ENCODE measurements at places on chromosomes 13 and 19.

GRCh38 chr13:99977912-99978798 lies 3.4 kb upstream of the ZIC2 start:
- no peak for DNase-seq

GRCh38 chr19:38024992-38025908 lies 118.2 kb downstream of the SIPA1L3 start:
- DNase-seq, result no peak

GRCh38 chr13:91467236-91467635 lies 68.8 kb downstream of the GPC5 start:
- DNase-seq, result no peak

GRCh38 chr19:10961073-10961860 lies 437 bp downstream of the SMARCA4 start:
- DNase-seq, result no peak

DNA sequence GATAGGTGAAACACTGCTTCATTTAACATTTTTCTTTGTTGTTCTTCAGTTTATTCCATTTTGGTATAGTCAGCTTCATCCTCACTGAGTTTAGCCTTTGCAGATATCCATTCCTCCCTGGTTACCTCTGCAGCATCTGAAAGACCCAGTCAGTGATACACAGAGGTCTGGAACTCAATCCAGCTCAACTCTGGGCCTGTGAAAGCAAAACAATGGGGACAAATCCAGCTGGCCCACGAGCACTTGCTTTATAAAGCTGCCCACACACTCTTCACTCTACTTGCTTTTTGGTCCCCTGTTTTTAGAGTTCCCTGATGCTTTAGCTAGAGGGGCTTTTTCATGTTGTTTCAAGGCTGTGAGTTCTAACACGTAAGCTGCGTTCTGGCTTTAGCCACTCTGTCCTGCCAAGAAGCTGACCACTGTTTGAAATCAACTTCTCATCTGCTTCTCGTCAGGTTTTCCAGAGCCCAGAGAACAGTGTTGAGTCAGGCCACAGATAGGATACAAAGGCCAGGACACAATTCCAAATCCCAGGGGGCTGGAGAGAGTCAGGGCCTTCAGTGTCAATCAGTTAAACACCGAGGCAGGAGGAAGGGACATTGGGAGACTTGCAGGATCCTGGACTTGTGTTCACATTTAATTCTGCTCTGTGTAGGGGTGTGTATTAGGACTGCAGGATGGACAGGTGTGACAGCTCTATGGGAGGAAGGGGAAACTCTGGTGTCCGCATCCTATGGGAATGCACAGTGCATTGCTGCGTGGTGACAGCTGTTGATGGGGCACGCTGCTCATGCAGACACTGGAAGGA lies 83.5 kb upstream of the RNF113B start:
- no peak for DNase-seq

DNA sequence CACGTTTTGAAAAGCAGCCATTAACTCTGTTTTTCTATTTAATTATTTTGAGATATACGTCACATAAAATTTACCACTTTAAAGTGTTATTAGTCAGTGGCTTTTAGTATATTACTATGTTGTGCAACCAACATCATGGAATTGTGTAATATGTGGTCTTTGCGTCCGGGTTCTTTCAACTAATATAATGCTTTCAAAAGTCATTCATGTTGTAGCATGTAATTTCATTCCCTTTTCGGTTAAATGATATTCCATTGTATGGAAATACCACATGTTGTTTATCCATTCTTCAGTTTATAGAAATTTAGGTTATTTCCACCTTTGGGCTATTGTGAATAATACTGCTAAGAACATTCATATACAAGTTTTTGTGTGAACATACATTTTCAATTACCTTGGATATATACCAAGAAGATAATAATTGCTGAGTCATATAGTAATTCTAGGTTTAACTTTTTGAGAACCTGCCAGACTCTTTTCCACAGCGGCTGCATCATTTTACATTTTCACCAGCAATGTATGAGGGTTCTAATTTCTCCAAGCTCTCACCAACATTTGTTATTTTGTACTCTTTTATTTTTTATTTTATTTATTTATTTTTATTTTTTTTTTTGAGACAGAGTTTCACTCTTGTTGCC lies 28.1 kb upstream of the CLDN10 start:
- no peak for DNase-seq

DNA sequence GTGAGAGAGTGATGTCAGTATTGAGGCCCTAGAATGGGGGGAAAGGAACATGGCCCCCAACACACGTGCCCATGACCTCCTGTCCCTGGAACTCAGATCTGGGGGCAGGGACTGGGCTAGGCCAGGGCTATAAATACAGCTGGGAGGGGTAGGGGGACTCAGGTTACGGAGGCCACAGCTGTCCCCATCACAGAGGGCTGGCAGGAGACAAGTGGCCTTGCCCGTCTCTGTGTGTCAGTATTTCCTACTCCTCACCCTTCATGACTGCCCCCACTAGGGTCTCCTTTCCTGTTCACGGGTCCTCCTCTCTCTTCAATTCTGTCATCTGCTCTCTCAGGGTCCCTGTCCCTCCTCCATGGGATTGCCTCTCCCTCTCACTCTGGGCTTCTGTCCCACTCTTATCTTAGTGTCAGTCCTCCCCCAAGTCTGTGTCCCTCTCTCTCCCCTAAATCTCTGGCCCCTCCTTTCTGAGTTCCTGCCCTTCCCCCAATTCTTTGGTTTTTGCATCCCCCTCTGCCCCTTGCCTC lies 687 bp upstream of the HRC start:
- DNase-seq, result no peak
